ENCODE measurements at places on chromosomes 7 and 10.

GRCh38 chr10:114915294-114915693 is 22.7 kb upstream of the TRUB1 start:
- DNase-seq, result no peak

- no peak for DNase-seq
These were observed 96.2 kb upstream of the FGFR2 start for GRCh38 chr10:121694327-121694965.

GRCh38 chr10:121999301-121999700 is 10.3 kb downstream of the TACC2 start:
- DNase-seq, result no peak

- peak; percentile 68 for DNase-seq
These were observed 35.1 kb upstream of the DNAH11 start for GRCh38 chr7:21507627-21508343.

DNA sequence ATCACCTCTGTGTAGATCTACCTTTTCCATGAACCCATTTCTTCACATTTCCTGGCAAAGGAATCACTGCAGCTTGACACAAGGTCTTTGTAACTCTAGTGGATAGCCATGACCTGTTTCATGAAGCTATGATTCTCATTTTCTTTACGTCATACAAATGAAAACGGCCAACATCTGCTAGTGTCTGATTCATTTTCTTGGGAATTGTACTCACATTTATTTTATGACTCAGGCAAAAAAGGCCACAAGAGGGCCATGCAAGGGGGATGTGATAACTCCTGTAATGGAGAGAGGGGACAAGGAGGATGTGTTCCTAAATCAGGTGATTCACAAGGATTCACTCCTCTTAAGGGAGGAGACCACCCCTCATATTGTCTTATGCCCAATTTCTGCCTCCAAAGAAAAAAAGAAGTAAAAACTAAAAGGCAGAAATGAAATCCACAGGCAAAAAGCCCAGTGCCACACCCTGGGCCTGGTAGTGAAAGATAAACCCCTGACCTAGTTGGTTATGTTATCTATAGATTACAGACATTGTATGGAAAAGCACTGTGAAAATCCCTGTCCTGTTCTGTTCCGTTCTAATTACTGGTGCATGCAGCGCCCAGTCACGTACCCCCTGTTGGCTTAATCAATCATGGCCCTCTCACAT is 249.9 kb downstream of the IPMK start:
- peak; percentile 53 for DNase-seq

- no peak for DNase-seq
These were observed 4.6 kb downstream of the NKX2-3 start for GRCh38 chr10:99537086-99537988.

- DNase-seq, result peak; percentile 66
These were observed 7.1 kb upstream of the AMZ1 start for GRCh38 chr7:2680792-2681490.

All from hematopoietic multipotent progenitor cell treated with erythropoietin and hydrocortisone succinate and interleukin-3 and kit ligand, for 15 days (in vitro differentiated cells).